Endothelial cell (in vitro differentiated cells): ENCODE measurements at places on chromosomes 13 and 19.
A peak's percentile ranks its signal among the peaks of the same experiment; 100 is the strongest.

GRCh38 chr13:46087481-46087880 is 17.4 kb downstream of the CPB2 start:
- DNase-seq: no peak

DNA sequence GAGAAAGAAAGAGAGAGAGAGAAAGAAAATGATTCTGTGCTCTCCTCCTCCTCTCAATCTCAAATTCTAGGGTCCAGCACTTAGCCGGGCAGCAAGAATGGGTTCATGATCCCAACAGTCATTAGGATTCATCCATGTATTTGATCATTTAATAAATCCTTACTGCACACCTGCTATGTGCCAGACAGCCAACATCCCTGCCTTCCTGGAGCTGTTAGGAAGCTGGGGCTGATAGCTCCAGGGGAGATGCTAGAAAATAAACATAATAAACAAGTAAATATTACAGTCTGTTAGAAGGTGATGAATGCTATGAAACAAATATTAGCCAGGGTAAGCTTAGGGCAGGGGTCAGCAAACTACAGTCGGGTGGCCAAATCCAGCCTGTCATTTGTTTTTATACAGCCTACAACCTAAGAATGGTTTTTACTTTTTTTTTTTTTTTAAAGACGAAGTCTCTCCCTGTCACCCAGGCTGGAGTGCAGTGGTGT is 9.9 kb upstream of the ACP7 start:
- DNase-seq: no peak

GRCh38 chr13:100522618-100523309 is 65.8 kb downstream of the GGACT start:
- DNase-seq: no peak

DNA sequence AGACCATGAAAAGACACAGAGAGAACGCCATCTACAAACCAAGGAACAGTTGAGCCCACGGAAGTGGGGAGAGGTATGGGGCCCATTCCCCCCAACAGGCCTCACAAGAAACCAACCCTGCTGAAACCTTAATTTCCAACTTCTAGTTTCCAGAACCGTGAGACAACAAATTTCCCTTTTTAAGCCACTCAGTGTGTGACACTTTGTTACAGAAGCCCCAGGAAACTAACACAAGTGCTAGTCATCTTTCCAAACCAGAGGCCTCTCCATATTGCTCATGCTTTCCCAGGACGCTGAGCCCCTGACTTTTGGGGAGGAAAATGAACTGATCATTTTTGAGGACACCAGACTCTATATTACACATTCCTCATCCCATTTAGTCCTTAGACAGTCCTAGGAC is 186.8 kb downstream of the NUFIP1 start:
- DNase-seq: no peak

DNA sequence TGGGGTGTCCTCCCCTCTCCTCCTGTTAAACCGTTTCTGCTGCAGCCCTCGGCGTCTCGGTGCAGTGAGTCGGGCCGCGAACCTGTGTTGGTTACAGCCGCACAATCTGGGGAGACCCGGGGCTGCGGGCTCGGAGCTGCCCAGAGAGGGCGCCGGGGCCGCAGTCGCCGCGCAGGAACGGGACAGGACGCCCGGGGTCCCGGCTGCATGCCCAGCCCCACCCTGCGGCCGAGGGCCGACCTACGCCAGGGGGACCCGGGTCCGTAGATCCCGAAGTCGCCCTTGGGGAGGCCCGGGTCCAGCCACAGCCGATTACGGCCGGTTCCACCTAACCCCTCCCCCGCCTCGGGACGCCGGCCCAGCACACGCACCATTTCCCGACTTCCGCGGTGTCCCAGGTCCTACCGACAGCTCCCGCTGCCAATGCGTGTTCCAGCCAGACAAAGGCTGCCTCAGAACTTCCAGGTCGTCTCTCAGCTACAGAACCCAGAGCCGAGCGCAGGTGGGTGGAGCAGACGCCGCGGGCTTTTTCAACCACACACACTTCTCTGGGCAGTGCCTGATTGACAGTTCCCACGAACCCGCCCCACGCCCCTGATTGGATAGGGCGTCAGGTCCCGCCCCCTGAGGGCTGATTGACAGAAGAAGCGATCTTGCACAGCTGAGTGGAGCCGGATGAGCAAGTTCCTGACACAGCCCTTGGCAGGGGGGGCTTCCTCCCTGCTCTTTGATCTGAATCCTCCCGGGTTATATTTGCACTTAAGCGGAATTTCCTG is at the start of gene ZNF443:
Gene ZNF443 (minus strand): TSS at position 481 of the 776 bp plus-strand sequence. CDS start 107 bp downstream, at position 374.
- peak; percentile 98 for DNase-seq

GRCh38 chr13:111491659-111492058 is 171.2 kb downstream of the TEX29 start:
- no peak for DNase-seq

- DNase-seq: no peak
Measured at GRCh38 chr19:35194012-35194984, 34.2 kb downstream of the FAM187B start.

DNA sequence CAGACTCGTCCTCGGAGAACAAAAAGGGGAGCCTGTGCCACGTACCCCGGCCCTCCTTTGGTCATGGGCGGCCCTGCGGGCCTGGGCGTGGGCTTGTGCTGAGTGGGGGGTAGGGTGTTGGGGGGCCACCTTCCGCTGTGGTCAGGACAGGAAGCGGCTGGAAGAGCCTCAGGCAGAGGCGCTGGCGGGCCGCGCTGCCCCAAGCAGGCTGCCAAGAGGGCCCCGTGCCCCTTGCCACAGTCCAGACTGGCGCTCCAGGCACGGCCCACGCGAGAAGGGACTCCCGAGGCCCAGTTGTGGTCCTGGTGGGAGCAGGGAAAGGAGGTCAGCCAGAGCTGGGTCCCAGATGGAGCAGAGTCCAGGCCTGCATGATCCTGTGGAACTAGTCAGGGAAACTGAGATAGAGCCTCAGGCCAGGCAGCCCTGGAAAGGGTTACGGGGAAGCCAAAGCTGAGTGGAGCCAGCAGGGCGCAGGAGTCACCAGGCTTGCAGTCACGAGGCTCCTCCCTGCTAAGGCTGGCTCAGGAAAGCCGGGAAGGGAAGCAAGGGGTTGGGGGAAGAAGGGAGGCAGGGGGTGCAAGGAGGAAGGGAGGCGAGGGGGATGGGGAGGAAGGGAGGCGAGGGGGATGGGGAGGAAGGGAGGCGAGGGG is 135.0 kb downstream of the CRYL1 start:
- DNase-seq: no peak

DNA sequence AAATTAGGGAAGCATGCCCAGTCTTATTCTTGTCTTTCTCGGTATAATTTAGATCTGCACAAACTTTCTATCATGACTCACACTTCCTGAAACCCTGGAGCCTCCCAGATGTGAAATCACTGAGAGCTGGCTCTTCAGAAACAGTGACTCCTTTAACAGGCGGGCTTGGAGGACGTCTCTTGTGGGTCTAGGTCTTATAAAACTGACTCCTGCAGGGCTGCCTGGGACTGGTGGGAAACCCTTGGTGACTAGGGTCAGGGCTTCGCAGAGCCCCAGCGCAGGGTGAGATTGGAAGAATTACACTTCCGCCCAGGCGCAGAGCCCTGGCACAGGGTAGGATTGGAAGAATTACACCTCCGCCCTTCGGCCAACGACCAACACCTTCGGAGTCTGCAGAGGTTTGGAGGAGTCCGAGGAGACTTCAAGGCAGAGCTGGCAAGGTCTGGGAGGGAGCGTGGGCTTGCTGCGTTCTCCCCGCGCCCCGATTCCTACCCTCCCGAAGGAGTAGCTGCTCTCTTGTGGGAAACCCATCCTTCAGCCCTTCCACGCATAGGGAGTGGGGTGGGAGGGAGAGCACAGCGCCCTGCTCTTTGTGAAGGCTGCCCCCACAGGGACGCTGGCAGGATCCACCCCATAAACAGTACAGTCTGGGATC is 43.4 kb upstream of the MAP3K10 start:
- no peak for DNase-seq

- DNase-seq: no peak
Measured at GRCh38 chr13:30920162-30920909, 12.1 kb upstream of the TEX26 start.

GRCh38 chr13:95745752-95746151 is 68.8 kb downstream of the DNAJC3 start:
- DNase-seq: no peak

- no peak for DNase-seq
Measured at GRCh38 chr13:42275506-42275905, 3.6 kb downstream of the AKAP11 start.

DNA sequence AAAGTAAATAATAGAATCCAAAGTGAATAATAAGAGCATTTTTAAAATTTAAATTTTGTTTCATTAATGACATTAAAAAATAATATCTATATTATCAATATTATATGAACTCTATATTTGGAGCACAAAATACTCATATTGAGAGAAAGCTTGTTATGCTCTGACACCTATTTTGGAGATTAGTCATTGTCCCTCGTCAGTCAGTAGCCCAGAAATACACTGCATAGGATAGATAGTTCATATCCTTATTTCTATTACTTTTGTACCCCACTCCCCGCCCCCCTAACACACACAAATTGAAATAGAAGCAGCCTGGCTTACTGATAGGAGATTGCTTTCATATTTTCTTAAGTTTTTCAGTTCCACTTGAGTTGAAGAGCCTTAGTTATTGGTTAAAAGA is 652.8 kb downstream of the PCDH9 start:
- no peak for DNase-seq

- no peak for DNase-seq
Measured at GRCh38 chr19:51084505-51084904, 1.8 kb upstream of the KLK14 start.

DNA sequence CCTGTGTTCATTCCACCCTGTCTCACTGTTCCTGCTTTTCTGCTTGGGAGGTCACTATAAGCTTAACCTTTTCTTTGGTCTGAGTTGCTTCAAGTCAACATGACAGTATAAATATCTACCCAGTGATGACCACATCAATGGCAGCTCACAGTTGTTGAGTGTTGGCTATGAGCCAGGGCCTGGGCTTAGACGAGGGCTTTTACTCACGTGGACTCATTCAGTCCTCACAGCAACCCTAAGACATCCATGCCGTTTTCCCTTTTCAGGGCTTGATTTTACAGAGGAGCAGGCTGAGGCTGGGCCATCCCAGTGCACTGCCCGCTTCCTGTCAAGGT is 10.2 kb upstream of the CCDC97 start:
- DNase-seq: no peak

- DNase-seq: no peak
Measured at GRCh38 chr19:52212572-52213255, 22.9 kb downstream of the PPP2R1A start.

- DNase-seq: no peak
Measured at GRCh38 chr13:34161931-34162543, 344.1 kb downstream of the RFC3 start.

DNA sequence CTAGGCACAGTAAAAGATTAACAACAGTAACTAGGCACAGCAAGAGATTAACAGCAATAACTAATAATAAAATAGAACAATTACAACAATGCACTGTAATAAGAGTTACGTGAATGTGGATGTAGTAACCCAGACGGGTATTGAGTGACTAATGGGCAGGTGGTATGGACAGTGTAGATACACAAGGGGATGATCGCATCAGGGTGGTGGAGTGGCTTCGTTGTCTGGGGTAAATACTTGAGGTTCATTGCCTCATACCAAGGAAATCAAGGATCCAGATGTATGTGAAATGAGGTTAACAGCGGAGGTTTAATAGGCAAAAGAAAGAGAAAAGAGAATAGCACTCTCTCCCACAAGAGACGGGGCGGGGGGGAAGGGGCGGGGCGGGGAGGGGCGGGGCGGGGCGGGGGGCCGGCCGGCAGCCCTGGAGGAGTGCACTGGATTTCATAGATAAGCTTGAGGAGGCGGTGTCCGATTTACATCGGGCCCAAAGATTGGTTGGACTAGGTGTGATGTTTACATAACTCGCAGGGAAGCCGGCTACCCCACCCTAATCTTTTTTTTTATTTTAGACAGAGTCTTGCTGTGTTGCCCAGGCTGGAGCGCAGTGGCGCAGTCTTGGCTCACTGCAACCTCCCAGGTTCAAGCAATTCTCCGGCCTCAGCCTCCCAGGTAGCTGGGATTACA is 106.3 kb downstream of the KCTD15 start:
- DNase-seq: no peak

DNA sequence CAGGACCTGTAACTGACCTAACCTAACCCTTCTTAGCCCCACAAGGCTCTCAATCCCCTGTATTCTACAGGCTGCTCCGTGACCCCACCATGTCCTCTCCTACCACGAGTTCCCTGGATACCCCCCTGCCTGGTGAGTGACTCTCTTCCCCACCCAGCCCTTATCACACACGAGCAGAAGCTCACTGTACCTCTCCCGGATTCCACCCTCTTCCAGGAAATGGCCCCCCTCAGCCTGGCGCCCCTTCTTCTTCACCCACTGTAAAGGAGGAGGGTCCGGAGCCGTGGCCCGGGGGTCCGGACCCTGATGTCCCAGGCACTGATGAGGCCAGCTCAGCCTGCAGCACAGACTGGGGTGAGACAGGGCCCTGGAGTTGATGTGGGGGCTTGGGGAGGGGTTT is 1.3 kb downstream of the NR1H2 start:
- DNase-seq: no peak

DNA sequence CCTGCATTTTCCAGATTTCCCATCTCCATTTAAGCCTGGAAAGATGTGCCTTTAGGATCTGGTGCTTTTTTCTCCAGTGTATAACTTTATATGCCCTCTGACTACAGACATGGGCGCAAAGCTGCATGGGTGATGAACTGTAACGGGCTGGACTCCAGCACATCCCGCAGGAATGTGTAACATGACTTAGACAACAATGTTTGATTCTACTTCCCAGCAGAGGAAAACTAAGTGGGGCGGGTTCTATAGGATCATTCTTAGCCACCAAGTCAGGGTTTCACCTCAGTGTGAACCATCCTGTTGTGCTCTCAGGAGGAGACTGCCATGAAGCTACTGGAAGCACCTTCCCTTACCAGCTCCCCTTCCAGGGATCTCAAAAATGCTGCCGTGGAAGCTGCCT is 93.2 kb upstream of the SERP2 start:
- DNase-seq: no peak
